NCI-H2081 (cell line): ENCODE measurements at places on chromosomes 2 and 18.

- DNase-seq, result peak; percentile 45
Observed at GRCh38 chr18:57803103-57803969, at the start of gene ATP8B1. Gene ATP8B1, minus strand, starts transcription at chr18:57803315. Its CDS starts 71,508 bp downstream, at chr18:57731807.

DNA sequence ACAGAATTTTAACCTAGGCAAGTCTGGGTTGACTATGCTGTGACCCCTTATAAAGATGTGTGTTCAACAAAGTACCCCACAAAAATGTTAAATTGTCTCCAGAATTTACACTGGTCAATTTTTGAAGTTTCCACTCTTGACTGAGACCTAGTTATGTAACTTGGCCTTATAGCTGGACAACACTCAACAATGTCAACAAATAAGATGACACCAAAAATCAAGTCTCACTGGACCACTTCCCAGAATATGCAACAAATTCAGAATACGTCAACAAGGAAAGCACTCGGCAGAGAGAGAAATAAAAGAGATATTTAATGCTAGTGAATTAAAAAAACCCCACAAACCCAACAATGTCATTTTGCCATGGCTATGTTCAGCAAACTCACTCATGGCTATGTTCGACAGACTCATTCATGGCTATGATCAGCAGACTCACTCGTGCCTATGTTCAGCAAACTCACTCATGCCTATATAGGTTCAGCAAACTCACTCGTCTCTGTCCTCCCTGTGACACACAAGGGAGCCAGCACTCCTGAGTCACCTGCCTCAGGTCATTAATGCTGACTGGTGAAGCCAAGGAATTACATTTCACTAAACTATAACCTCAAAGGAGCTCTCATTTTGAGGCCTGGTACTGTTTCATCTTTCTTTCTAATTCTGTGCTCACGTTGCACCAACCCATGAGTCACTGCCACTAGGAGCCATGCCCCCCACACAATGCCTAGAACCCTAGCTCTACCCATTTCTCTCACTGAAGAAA lies 72.7 kb downstream of the PTPN2 start:
- no peak for DNase-seq

DNA sequence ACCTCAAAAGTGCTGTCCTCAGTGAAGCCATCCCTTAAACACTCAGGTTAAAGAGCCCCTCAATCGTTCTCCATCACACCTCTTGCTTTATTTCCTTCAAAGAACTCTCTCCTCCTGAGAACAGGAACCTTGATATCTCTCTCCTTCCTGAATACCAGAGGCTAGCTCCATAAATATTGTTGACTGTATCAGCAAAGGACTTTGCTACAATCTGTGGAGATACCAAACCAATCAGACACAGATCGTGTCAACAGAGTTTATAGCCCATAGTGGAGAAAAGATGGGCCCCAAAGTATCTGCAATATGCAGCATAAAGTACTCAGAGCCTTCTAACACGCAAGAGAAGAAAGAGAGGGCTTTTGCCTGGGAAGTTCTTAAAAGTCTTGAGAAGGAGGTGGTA lies 36.4 kb downstream of the PLEKHM3 start:
- DNase-seq, result no peak

- DNase-seq, result no peak
Observed at GRCh38 chr18:64097497-64097896, 51.4 kb downstream of the LINC00305 start.

DNA sequence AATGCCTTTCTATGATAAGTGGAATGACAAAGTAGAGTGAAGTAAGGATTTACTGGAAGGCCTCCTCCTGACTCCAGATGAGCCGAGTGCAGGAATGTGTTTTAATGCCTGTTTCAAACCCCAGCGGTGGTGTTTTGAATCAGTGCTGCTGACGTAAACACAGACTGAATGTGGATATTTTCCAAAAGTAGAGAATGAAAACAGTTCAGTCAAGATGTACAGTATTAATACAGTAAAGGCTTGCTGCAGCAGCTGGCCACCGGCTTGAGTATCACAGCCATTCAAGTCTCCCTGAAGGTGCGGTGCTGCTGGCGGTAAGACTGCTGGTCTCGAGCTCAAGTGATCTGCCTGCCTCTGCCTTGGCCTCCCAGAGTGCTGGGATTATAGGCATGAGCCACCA lies 46.7 kb downstream of the ARHGAP28 start:
- no peak for DNase-seq

DNA sequence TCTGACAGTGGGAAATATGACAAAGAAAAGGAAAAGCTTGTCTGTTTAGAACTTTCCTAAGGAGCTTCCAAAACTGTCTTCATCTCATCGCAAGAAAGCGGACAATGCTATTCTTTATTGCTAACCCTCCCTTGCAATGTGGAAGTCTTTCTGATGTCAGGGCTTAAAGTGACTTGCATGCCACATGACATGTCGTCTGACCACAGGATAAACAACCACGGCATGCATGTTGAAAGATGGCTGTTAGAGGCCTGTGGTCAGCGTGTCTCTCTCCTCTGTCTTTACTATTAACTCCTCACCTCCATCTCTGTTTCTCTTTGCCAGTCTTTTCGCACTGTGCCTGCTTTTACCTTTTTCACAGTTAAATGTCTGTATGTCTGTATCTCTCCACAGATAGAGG lies 389.8 kb downstream of the LNPK start:
- no peak for DNase-seq

GRCh38 chr2:24766609-24767008 lies 26.6 kb downstream of the PTRHD1 start:
- no peak for DNase-seq

- DNase-seq, result no peak
Observed at GRCh38 chr18:37182340-37183135, 353.6 kb downstream of the KIAA1328 start.

DNA sequence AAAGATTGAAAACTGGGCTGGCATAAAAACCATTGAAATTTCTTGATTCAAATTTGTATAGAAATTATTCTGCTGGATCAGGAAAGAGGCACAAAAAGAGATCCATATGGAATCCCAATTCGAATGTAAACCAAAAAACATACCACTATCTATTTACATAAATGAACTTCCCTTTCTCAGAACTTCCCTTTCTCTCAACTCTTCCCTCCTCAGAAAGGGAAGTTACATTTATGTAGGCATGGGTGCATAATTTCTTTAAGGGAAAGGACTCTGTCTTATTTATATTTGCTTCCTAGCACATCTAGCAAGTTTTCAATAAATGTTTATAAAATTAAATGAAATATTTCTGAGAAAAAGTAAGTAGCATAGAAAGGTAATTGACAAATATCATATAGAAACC lies 398.1 kb upstream of the ATP5MC3 start:
- DNase-seq, result no peak

DNA sequence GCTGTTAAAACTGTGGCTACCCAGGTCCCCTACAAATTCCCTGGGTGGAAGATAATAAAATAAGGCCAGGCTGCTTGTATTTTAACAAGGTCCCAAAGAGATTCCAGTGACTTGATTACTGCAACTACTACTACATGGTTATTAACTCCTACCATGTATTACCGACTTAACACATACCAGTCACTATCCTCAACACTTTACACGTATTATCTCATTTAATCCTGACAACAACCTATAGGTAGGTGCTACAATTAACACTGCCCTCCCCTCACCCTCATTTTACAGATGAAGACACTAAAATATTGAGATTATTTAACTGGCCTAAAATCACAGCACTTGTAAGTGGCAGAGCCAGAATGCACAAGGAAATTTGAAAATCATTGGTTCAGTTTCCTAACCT lies 5.4 kb downstream of the CLASP1 start:
- DNase-seq, result no peak

DNA sequence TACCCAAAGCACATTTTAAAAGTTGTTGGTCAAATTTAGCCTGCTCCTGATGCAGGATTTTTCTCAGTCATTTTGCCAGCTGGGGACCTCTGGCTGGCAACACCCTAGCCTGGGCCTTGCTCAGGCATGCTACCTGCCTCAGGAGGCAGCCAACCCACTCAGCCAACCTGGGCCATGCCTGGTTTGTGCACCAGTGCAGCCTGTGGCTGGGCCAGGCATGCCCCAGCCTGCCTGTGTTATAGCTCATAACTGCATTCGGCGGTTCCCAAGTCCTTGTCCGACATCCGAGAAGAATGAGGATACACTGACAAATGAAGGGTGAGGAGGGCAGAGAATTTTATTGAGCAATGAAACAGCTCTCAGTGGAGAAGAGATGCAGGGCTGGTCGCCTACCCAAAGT lies 608.0 kb downstream of the SUCLG1 start:
- no peak for DNase-seq

DNA sequence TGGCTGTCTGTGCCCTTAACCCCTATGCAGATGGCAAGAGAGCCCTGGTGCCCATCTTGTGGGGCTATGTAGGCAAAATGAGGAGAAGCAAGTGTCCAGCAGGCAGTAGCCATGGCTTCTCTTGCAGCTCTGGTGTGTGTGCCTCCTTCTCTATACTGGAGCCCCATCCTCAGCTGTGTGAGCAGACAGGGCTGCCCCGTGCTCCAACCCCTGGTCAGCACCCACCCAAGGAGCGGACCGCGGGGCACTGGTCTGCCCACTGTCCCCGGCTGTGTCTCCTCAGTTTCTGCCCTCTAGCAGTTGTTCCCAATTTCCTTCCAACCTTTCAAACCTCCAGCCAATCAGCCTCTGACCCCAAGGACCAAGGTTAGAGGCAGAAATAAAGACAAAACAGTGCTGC lies 134.9 kb upstream of the GLI2 start:
- no peak for DNase-seq

- no peak for DNase-seq
Observed at GRCh38 chr18:26021061-26021754, 69.2 kb downstream of the SS18 start.

DNA sequence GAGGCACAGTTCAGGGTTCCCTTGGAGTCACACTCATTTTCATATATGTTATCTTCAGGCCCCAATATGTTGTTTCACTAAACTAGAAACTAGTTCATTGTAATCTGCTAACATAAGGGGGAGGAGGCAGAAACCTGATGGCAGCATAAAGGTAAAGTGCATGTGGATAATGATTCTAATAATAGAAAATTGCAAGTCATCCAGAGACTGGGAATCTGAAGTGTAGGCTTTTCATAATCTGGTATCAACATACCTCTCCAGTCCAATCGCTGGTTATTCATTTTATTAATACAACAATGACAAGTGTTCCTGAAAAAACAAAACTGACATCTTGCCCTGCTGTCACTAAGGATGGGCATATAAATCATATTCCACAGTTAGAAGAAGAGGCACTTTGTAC lies 326.3 kb upstream of the ZNF804A start:
- DNase-seq, result no peak

- DNase-seq, result no peak
Observed at GRCh38 chr2:211453311-211453887, 897.0 kb downstream of the CPS1 start.

- no peak for DNase-seq
Observed at GRCh38 chr2:52608030-52608429, 1159.6 kb upstream of the CHAC2 start.

GRCh38 chr18:41126541-41127235 lies 828.3 kb upstream of the PIK3C3 start:
- DNase-seq, result no peak

GRCh38 chr2:27086724-27087593 lies at the start of gene KHK:
Gene KHK, plus strand, starts transcription at chr2:27086772. Its CDS starts 488 bp downstream, at chr2:27087260.
- DNase-seq, result peak; percentile 81

DNA sequence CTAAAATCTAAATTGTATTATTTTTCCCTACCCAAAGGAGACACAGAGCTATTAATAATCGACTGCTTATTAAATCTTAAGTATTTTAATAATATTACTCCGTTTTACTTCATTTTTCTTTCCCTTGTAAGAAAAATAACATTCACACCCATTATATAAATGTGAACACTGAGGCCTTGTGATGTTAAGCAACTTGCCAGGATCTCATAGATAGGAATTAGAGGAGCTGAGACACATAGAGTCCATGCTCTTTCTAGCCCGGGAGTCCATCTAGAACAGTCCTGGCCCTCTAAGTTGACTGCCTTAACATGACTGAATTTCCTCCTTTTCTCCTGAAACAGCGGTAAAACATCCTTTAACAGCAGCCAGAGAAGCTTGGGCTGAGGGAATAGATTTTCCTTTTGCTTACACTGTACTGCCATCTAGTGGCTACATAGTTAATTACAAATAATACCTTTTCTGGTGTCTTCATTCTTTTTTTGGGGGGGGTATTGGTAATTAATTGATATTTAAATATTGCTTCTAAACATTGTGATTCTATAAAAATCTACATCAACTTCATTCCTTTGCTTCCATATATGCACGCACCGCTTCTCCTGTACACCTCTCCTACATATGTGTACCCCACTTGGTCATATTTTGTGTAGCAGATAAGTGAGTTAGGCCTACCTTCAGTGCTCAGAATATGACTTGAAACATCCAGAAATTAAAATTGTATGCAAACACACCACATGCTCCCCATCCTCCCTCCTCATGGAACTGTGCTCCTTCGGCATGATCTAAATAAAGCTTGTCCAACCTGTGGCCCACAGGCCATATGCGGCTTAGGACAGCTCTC lies 125.8 kb upstream of the HNMT start:
- DNase-seq, result peak; percentile 34
